ENCODE measurements at places on chromosomes 2 and 18.

- DNase-seq, result no peak
Observed at GRCh38 chr2:218161644-218162043, 5.1 kb downstream of the CXCR1 start.

DNA sequence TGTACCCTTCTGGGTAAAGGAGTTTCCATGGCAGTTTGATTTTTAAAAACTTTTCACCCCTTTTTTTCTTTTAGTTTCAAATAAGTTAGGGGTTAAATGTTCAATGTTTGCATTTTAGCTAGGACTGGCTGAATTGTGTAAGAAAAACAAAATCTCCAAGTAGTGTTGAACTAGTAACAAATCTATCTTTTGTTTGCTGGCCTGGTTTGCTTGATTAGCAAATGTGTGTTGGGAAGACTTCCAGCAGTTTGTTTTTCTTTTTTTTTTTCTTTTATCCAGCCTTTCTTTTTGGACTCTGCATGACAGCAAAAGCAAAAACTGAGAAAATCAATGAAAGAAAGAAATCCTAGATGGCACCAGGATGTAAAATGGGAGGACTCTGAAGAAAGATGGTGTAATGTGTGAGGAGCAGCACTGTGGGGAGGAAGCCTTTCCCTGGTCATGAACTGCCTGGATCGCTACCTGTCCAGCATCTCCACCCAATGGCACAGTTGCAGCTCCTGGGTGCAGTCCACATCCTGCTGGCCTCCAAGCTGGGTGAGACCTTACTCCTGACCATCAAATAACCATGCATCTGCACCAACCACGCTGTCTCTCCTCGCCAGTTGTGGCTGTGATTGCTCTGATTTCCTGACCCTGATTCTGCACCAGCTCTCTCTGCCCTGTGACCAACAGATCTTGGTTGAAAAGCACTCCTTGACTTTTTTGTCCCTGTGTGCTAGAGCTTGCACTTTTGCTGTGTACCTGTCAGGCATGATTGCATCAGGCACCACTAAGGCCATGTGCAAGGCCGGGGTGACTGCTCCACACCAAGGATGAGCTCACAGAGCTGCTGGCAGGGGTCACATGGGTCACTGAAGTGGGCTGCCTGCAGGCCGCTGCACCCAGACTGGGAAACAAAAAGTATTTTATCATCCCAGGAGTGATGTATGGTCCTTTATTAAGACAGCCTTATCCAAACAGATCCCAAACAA lies 71.2 kb upstream of the ZNF236 start:
- DNase-seq, result no peak

GRCh38 chr2:44825702-44826101 lies 115.8 kb upstream of the SIX3 start:
- DNase-seq, result no peak

DNA sequence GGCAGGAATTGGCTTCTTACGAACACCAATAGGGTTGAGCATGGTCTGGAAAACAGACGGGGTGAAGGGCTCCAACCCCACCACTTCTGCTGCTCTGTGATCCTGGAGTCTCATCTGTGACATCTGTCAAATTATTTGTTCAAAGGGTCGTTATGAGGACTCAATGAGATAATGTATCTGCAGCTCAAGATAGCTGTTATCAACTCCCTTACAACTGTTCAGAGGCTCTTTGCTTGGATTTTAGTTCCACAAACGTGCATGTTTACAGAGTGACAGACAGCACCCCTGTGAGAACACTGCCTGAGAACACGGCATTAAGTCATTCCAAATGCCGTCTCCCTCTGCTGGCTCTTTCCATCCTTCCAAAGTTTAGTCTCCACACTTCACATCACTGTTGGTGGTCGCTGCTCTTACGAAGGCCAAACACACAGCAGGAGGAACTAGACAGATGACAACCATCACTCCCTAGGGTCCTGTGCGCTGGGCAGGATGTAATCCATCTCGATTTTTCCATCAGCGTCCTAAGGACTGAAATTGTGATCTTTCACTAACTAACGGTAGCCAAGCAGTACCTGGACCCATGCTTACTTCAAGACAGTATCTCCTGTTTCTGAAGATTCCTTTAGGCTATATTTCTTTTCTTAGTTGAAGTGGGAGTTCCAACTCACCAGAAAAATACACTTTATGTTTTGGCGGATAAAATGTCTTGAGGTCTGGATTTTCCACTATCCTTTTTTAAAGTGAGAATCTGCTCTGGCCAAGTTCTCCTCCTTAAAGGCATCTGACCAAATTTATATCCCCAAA lies 220.3 kb downstream of the ANAPC1 start:
- no peak for DNase-seq

GRCh38 chr2:43707255-43708015 lies 31.2 kb upstream of the C1GALT1C1L start:
- no peak for DNase-seq

- DNase-seq, result no peak
Observed at GRCh38 chr2:126657148-126657635, 1.2 kb downstream of the GYPC start.

- DNase-seq, result no peak
Observed at GRCh38 chr2:29281916-29282247, 166.7 kb downstream of the CLIP4 start.
